IMR-90 (cell line): ENCODE measurements at places on chromosomes 16 and 17. TPM values are rescaled to one million over a fixed set of nuclear protein-coding genes. Genes with fewer than 3 reads are reported as not detected.

GRCh38 chr17:79761894-79762589, 15.9 kb upstream of the CBX2 start:
- no peak for DNase-seq

- no peak for DNase-seq
These were observed 510.9 kb downstream of the KCNJ18 start for GRCh38 chr17:22203208-22203715.

DNA sequence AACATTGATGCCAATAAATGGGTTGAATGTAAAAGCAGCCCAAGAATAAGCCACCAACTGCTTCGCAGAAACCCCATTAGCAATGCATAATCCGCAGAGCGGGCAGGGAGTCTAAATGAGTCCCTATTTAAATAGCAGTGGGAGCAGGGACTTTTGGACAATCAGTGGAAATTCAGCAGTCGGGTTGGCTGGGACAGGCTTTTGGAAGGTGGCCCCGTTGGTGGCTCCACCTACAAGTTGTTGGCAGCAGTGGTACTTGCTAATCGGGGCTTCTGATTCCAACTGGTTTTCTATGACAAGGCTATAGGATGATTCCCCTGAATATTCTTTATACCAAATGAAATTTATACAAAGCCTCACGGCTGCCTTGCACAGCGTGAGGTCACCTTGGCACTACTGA, 86.3 kb downstream of the WDR59 start:
- no peak for DNase-seq

- DNase-seq = no peak
These were observed 41.3 kb upstream of the DNAH17 start for GRCh38 chr17:78618264-78619066.

GRCh38 chr16:154217-155030, 2.0 kb downstream of the HBZ start:
- peak; percentile 25 for DNase-seq

Gene FDXR
- 18.6 and 21.9 TPM in 2 replicates for polyA plus RNA-seq

Gene TOP3A
- polyA plus RNA-seq = 12.4 and 13.4 TPM in 2 replicates

GRCh38 chr16:54720259-54720658, 210.4 kb upstream of the IRX5 start:
- DNase-seq = no peak

Gene CYB5D1
- 7.0 and 8.8 TPM in 2 replicates for polyA plus RNA-seq

GRCh38 chr17:29709866-29710519, 87.3 kb upstream of the CORO6 start:
- DNase-seq = peak; percentile 52

DNA sequence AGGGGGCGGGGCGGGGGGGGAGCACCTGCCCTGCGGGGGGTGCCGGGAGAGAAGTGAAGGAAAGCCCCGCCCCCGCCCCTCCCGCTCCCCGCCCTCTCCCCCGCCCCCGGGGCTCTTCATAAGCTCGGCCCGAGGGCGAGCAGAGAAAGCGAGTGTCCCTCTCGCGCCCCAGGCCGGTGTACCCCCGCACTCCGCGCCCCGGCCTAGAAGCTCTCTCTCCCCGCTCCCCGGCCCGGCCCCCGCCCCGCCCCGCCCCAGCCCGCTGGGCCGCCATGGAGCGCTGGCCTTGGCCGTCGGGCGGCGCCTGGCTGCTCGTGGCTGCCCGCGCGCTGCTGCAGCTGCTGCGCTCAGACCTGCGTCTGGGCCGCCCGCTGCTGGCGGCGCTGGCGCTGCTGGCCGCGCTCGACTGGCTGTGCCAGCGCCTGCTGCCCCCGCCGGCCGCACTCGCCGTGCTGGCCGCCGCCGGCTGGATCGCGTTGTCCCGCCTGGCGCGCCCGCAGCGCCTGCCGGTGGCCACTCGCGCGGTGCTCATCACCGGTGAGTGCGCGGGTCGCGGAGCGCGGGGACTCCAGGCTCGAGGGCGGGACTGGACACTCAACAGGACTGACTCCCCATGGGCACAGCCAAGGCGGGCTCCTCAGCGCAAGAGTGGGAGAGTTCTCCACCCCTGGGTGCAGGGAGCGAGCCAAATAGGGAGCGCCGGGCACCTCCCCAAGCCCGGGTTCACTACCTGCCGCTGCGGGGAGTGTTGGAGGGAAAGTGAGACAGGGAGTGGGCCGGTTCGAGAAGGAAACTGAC, at the start of gene HSD11B2:
Gene HSD11B2, plus strand, starts transcription at position 145 of the 798 bp plus-strand sequence. Its CDS starts 128 bp downstream, at position 273.
- peak; percentile 45 for DNase-seq

Gene BCAR1
- polyA plus RNA-seq = 99.4 and 127 TPM in 2 replicates

- DNase-seq = no peak
These were observed 6.0 kb upstream of the TBX21 start for GRCh38 chr17:47726796-47727703.

Gene DRC3
- polyA plus RNA-seq = 0.23 and 0.55 TPM in 2 replicates

- DNase-seq = peak; percentile 86
These were observed 6.0 kb upstream of the KRT38 start for GRCh38 chr17:41446806-41447205.

- no peak for DNase-seq
These were observed 83.9 kb downstream of the NT5M start for GRCh38 chr17:17387017-17387497.

DNA sequence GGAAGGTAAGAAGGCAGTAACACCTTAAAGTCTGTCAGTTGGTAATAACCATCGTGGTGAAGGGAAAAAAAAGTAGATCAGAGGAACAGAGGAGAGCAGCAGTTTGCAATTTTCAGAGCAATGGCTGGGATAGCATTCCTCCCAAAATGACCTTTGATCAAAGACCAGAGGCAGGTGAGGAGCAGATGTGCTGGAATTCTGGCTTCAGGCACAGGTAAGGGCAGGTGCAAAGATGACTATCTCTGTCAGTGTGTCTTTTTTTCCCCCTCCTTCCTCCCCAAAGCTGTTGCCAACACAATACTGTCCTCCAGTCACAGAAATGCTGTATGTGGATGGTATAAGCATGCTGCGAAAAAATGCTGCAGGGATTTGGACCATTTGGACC, 166.7 kb downstream of the XYLT1 start:
- no peak for DNase-seq

- DNase-seq = no peak
These were observed 47.1 kb downstream of the HLF start for GRCh38 chr17:55311767-55312375.

Gene USP43
- not detected in 2 replicates for polyA plus RNA-seq

GRCh38 chr17:49925921-49926320, 43.1 kb upstream of the DLX4 start:
- DNase-seq = no peak

DNA sequence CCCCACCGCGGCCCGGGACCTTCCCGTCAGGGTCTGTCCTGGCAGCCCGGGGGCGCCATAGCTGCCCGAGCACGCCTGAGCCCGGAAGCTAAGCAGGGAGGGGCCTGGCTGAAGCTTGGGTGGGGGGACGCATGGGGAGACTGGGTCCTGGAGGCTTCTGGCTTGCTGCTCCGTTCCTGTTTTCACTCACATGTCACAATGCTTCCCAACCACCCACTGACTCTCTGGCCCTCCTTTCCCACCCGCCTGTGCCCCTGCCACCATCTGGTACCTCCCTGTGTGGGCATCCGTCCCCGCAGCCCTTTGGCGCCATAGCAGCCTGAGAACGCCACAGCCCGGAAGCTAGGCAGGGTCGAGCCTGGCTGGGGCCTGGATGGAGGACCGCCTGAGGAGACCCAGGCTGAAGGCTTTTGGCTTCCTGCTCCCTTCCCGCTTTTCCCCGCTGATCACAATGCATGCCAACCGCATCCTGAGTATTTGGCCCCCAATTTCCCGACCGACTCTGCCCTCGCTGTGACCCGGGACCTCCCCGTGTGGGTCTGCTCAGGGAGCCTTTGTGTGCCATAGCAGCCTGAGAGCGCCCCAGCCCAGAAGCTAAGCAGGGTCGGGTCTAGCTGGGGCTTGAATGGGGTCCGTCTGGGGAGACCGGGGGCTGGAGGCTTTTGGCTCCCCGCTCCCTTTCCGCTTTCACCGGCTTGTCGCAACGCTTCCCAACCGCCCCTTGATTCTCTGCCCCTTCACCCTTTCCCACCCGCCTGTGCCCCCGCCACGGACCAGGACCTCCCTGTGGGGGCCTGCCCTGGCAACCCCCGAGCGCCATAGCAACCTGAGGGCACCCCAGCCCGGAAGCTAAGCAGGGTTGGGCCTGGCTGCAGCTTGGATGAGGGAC, 2290.1 kb downstream of the TP53TG3F start:
- DNase-seq = no peak

DNA sequence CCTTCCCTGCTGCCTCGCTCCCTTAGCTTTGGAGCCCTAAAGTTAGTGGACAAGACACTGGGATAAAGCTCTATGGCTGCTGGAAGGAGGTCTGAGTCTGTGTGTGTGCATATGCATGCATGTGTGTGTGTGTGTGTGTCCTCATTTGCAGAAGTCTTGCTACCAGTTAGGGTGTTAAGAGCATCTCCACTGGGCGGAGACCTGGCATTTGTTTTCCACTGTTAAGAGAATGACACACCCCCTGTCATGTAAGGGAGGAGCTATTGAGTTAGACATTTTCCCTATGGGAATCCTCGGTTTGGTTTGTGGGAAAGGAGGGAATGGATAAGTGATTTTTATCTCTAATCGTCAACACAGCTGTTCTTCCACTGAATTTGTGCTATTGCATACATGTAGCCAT, 24.8 kb upstream of the ARHGAP23 start:
- peak; percentile 20 for DNase-seq

DNA sequence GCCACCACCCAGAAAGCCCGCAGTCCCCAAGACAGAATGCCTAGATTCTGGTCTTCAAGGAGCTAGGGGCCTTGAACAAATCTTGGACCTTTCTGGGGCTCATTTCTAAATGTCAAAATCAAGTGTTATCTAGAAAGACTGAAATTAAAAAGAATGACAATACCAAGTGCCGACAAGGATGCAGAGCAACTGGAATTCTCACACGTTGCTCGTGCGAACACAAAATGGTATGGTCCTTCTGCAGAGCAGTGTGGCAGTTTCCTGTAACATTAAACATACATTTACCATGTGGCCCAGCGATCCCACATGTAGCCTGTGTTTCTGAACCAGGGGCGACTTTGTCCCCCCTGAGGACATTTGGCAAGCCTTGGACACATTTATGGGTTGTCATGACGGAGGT, 137.9 kb downstream of the GAS7 start:
- no peak for DNase-seq

Gene MT1A
- polyA plus RNA-seq = 0.60 and 1.6 TPM in 2 replicates

DNA sequence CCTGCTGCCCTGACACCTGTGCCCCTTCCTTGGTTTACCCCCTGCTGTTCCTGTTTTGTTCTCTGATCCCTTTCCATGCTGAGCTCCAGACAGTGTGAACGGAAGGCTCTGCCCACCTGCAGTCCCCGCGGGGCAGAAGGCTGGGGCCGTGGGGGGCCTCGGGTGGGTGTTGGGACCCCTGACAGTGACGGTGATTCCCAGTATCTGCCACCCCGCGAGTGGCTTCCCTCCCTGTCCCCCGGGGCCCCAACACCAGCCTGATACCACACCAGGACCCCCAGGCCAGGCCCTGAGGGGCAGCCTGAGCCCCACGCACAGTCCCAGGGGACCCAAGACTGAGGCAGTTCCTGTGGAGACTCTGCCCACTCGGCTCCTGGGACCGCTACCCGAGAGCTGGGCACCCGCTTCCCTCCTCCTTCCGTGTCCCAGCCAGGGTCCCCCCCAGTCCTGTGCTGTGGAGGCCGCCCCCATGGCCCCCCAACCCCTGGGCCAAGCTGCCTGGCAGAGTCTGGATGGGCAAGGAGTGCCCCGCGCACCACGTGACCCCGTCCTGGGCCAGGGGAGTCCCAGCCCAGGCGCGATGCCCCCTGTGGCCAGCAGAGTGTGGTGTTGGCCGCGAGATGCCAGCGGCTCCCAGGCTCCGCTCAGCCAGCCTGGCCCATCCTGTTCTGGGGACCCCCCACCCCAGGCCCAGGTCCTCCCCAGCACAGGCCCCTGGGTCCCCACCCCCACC, 10.0 kb upstream of the C1QTNF8 start:
- peak; percentile 33 for DNase-seq

Gene RHBDL1
- 4.1 and 4.8 TPM in 2 replicates for polyA plus RNA-seq

DNA sequence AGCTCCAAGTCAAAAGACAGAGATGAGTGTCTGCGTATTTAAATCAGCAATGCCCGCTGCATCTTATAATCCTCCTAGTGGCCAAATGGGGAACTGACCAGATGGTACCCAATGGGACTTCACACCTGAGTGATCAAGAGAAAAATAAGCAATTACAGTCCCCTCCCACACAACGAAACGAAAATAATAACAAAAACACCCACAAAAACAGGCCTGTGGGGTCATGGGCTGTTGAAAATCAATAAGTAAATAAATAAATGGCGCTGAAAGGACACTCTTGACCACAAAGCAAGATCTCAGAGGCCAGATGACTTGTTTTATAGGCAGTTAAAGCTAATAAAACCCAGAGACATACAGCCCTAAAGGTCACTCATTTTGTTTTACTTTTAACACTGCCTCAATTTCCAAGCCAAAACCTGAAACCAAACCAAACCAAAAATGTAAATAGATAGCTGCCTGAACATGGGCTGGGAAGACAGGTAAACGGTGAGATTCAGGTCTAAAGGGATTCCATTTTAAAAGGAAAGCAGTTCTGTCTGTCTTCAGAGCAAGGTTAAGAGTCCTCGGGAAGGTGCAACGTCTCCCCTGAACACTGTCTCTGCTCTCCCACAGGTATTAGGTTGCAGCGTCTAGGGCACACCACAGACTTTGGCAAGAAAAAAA, 1.3 kb downstream of the ZNF821 start:
- DNase-seq = peak; percentile 75

Gene PABPN1L
- polyA plus RNA-seq = not detected in 2 replicates

Gene ASPA
- polyA plus RNA-seq = 0.02 TPM in 1 of 2 replicates, not detected in the other
